ENCODE measurements at places on chromosomes 3 and 15.
A peak's percentile ranks its signal among the peaks of the same experiment; 100 is the strongest.

GRCh38 chr3:105394177-105394576 is 27.5 kb downstream of the ALCAM start:
- peak; percentile 72 for DNase-seq

- DNase-seq: no peak
Measured at GRCh38 chr3:50539356-50540286, 27.9 kb downstream of the C3orf18 start.

GRCh38 chr3:186966406-186966805 is 36.1 kb downstream of the ST6GAL1 start:
- DNase-seq: no peak

GRCh38 chr3:74390121-74390877 is 224.2 kb downstream of the CNTN3 start:
- no peak for DNase-seq

GRCh38 chr3:166685246-166685645 is 694.9 kb downstream of the ZBBX start:
- DNase-seq: no peak

All from fibroblast of skin of back (primary cell).